ENCODE measurements at places on chromosomes 4 and X. TPM values are rescaled to one million over a fixed set of nuclear protein-coding genes. Genes with fewer than 3 reads are reported as not detected.

DNA sequence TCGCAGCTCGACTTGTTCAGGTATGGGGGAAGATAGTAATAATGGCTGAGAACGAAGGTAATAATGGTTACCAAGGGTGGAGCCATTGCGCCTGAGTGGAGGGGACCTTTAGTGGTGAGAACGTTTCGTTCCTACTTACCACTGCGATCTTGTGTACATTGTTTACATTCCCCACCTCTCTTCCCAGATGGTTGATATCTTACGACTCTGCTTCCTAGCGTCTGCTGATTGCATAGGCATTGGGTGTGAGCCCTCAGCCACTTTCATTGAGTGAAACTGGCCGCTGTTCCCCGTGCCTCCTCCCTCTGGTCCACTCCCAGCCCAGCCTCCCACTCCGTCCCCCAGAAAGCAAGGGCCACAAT is 850 bp downstream of the IGBP1 start:
- DNase-seq = no peak

GRCh38 chr4:99273704-99274103 is 17.1 kb downstream of the ADH1A start:
- DNase-seq = no peak

- DNase-seq = peak; percentile 16
Measured at GRCh38 chr4:3708103-3708510, 58.1 kb upstream of the ADRA2C start.

GRCh38 chr4:84870398-84871163 is 95.9 kb downstream of the WDFY3 start:
- no peak for DNase-seq

- no peak for DNase-seq
Measured at GRCh38 chrX:119008110-119008744, 33.8 kb downstream of the LONRF3 start.

Gene TSPAN7
- 104 TPM for total RNA-seq

DNA sequence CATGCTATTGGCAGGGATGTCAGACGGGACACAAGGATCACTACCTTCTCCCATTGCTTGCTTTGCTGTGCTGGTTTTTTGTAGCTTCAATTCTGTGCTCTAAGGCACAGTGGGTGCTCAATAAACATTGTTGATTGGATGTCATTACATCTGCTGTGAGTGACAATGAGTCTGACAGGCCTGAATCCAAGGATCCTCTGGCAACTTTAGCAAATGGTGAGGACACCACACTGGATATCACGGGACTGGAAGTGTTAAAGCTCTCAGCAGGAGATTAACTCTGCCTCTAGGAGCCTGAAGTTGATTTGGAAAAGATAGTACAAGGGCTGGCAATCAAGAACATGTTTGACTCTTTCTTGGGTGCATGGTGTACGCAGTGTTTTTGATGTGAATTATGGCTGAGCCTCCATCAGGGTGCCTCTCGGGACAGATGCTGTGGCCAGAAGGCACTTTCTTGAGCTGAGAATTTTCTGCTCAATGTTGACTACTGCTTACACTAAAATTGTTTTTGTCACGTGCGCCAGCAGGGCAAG is 217.9 kb downstream of the ARAP2 start:
- DNase-seq = no peak

GRCh38 chr4:8293131-8293975 is 23.8 kb downstream of the HTRA3 start:
- DNase-seq = peak; percentile 25

- DNase-seq = no peak
Measured at GRCh38 chr4:8840006-8840793, 31.4 kb downstream of the HMX1 start.

DNA sequence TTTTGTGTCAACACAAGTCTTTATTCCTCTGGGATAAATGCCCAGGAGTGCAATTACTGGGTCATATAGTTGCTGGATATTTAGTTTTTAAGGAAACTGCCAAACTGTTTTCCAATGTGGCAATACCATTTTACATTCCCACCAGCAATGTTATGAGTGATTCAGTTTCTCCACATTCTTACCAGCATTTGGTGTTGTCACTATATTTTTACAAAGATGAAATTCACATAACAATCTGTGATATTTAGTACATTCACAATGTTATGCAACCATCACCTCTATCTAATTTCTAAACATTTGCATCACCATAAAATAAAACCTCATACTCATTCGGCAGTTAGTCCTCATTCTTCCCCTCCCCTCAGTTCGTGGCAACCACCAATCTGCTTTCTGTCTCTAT is 75.0 kb downstream of the MAMLD1 start:
- DNase-seq = no peak

DNA sequence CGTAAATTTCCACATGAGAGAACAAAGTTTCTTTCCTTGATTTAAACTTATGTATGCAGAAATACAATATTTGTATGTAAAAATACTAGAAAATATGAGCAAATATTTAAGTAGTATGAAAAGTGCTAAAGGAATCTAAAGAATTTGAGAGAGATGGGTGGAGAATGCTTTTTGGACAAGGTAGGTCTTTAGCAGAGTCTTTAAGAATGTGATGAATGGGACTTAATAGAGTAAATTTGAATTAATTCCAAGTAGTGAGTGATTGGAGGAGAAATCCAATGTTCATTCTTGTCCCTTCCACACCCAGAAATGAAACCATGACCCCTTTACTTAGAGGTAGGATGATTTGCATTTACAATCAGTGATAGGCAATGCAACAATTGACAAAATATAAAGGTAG is 570.9 kb upstream of the ZFP42 start:
- no peak for DNase-seq

DNA sequence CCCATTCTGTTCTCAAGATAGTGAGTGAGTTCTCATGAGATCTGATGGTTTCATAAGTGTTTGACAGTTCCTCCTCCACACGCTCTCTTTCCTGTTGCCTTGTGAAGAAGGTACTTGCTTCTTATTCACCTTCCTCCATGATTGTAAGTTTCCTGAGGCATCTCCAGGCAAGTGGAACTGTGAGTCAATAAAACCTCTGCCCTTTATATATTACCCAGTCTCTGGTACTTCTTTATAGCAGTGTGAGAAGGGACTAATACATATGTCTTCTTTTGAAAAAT is 58.4 kb downstream of the CFAP299 start:
- no peak for DNase-seq

GRCh38 chr4:186481998-186482790 is 73.2 kb downstream of the MTNR1A start:
- DNase-seq = no peak

DNA sequence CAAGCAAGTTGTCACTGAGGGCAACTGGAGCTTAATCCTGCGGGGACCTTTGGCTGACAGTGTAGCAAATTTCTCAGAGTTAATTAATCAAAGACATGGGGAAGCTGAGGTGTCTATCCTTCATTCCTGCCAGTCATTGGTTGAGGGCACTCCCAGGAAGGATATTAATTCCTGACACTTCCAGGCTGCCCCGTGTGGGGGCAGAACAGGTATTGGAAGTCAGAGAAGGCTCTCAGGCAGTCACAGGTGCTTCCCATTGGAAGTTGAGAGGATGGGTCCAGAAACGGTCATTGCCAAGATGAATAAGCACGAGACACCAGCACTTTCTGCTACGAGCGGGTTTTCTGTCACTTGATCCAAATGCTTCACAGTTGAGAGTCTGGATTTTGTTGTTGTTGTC is 29.1 kb upstream of the CD38 start:
- no peak for DNase-seq

- DNase-seq = no peak
Measured at GRCh38 chrX:20739038-20739745, 472.5 kb upstream of the RPS6KA3 start.

GRCh38 chr4:145487631-145488030 is 6.0 kb downstream of the SMAD1 start:
- DNase-seq = no peak

GRCh38 chr4:83731609-83732008 is 195.7 kb downstream of the GPAT3 start:
- no peak for DNase-seq

- no peak for DNase-seq
Measured at GRCh38 chrX:31279359-31279758, 207.5 kb upstream of the FTHL17 start.

GRCh38 chr4:20618731-20619130 is 81.5 kb upstream of the PACRGL start:
- no peak for DNase-seq

DNA sequence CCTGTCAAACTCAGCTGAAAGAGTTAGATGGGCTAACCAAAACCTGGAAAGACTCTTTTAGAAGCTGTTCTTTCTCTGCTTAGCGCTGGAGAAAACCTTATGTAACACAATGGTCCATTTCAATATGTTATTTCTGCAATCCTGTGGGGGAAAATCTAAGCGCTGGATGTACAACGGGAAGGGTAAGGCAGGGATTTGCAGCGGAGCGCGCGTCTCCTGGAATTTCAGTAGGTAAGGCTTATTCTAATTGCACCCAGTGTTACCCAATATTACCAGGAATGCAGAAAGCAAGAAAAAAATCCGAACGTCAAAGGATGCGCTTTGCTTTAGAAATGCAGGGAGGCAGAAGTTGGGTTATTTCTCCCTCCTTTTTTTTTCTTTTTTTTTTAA is 2.0 kb downstream of the HS3ST1 start:
- DNase-seq = no peak

Gene BMP3
- 67.9 TPM for total RNA-seq

Gene HTATSF1
- total RNA-seq = 28.1 TPM

Gene GATA1
- not detected for total RNA-seq

Gene ADGRG2
- 1.3 TPM for total RNA-seq

DNA sequence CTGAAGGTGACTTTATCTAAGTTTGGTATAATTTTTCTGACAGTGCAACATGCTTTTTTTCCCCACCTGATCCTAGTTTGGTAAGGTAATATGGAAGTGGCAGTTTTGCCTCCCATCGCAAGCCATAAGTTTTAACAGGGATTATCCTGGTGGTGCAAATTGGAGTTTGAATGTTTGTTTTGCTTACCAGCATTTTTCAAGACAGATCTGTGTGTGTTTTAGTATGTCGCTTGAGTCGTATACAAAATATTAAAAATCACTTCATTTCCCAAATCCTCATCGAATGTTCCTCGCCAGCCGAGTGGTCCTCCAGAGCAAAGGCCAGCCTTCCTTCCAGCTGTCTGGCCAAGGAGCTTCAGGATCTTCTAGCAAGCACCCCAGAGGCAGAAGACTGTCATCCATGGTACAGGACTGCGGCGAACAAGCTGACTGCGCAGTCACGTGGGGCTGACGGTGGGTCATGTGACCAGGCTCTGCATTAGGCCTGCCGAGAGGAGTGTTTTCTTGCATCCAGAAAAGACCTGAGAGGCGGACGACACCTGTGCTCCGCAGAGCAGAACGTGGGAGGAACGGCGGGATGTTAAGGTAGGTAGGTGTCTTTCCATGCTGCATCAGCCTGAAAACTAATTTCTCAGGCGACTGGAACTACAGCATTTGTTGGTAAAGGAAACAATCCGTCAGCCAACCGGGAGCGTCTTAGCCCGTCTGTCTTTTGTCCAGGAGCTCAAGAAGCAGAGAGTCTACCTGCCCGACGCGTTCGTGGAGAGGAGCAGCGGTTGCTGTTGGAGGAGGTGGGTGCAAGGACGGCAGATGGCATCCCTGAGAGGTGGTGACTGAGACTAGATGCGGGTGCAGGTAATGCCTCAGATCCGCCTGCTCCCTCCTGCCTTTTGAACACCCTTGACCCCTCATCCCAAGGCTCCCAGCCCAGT is at the start of gene GPRASP3:
Gene GPRASP3, plus strand, starts transcription at position 507 of the 932 bp plus-strand sequence. CDS start 28,253 bp downstream, outside the sequence.
- DNase-seq = peak; percentile 85

Gene AVPR2
- 0.43 TPM for total RNA-seq

DNA sequence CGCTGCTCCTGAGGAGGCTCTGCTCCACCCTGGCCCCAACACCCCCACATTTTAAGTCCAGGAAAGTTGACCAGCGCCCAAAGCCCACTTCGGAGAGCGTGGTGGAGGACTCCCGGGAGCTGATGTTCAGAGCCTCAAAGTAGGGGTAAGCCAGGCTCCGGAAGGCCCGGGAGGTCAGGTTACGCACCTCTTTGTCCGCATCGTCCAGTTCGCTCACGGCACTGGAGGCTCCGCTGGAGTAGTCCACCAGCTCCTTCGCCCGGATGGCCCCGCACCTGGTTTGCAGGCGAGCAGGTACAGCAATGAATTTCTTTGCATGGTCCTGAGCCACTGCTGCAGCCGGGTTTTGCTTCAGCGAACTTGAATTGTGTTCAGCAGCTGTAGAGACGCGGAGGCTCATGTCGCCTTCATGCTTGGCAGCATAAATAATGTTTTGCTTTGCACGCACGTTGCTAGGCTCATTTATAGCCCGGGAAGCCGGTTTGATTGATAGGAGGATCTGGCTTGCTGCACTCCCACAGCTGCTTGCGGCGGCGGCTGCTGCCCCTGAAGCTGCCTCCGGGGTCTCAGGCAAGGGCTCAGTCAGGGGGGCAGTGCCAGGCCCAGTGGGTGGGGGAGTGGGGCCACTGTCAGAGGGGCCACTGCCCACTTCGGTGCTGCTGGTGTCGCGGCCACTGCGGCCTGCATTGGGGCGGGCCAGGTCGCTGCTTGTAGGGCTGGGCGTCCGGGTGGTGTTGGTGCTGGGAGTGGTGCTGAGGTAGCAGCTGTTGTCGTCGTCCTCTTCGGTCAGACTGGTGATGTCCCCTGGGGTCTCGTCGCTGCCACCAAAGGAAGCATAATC is 4.8 kb downstream of the C4orf54 start:
- no peak for DNase-seq

Gene SCD5
- total RNA-seq = 19.9 TPM

GRCh38 chr4:182916483-182917181 is 554 bp downstream of the DCTD start:
- DNase-seq = peak; percentile 78

DNA sequence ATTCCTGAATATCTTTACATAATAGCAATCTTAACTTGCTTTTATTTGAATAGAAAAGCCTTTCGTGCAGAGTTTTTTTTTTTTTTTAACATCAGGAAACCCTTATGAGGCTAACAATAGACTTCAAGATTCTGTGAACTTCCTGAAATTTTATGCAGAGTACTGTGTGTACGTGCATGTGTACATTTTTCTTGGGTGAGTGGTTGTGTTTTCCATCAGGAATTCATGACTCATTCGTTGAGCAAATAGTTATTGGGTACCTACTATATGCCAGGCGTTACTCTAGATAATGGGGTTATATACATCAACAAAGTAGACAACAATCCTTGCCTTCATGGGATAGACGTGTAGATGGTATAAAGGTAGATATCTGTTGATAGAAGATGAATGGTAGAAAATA is 59.1 kb downstream of the MRPL1 start:
- DNase-seq = no peak

DNA sequence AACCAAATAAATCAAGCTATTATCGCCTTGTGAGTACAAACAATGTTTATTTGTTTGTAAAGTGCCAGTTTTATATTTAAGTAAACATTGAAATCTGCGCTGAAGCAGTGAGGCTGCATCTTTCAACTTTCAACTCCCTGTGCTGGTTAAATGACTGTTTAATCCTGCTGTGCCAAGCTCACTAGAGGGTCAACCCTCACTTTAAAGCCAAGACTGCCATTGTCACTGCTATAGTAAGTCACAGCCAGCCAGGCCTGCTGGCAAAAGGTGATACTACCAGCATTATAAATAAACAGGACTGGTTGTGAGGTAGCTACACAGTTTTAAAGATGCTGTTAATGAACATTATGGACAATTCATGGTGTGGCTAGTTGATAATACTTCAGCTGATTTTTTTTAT is 34.6 kb downstream of the EFHC2 start:
- DNase-seq = no peak

- no peak for DNase-seq
Measured at GRCh38 chr4:38356686-38357085, 307.3 kb upstream of the KLF3 start.
